ENCODE measurements at places on chromosomes 4 and X.

GRCh38 chr4:90118527-90119195 is 8.5 kb upstream of the CCSER1 start:
- no peak for DNase-seq

- no peak for DNase-seq
These were observed 7.1 kb downstream of the OFD1 start for GRCh38 chrX:13741695-13742094.

DNA sequence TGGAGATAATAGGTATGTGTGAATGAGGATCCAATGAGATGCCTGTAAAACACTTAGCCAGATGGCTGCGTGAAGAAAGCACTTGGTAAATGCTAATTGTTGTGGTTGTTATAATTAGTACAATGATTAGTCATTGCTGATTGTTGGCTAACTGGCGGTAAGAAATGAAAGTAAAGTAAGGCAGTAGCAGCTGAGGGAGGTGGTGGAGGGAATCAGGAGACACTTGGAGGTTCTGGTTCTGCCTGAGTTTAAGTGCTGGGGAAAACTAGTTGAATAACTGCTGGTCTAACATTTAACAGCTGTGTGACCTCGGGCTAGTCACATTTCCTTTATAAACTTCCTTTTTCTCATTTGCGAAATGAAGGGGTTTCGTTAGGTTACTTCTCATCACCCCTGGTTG is 30.9 kb downstream of the CD38 start:
- no peak for DNase-seq

- DNase-seq = no peak
These were observed 87.7 kb upstream of the MAGEA4 start for GRCh38 chrX:151825007-151825406.

GRCh38 chr4:121278811-121279368 is 101.9 kb downstream of the QRFPR start:
- DNase-seq = no peak

- no peak for DNase-seq
These were observed 281.7 kb downstream of the CHM start for GRCh38 chrX:85765651-85766050.

- no peak for DNase-seq
These were observed 863 bp upstream of the XPNPEP2 start for GRCh38 chrX:129737916-129738315.

GRCh38 chr4:38832206-38832605 is 24.4 kb downstream of the TLR6 start:
- no peak for DNase-seq

- no peak for DNase-seq
These were observed 186.3 kb downstream of the DTHD1 start for GRCh38 chr4:36467670-36468069.

DNA sequence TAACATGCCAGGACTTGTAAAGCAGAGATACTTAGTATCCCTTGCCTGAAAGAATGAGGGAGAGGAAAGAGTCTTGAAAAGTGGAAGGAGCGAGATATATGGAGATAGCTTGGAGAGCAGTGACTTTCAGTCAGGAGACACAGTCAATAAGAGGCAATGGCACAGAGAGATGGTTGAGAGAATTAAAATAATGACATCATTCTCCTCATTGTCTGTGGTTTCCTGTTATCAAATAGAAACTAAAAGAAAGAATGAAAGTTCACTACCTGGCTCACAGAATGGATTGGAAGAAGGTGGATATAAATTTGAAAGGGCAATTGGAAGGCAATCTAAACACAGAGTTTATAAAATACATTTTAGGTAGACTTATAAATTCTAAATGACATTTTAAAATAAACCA is 760.2 kb upstream of the AADAT start:
- no peak for DNase-seq

GRCh38 chr4:152936446-152937335 is 568 bp downstream of the FHDC1 start:
- DNase-seq = no peak

GRCh38 chr4:103008875-103009729 is 10.4 kb downstream of the SLC9B1 start:
- no peak for DNase-seq
